ENCODE measurements at places on chromosomes 5 and 9. TPM values are rescaled to one million over a fixed set of nuclear protein-coding genes. Genes with fewer than 3 reads are reported as not detected.

DNA sequence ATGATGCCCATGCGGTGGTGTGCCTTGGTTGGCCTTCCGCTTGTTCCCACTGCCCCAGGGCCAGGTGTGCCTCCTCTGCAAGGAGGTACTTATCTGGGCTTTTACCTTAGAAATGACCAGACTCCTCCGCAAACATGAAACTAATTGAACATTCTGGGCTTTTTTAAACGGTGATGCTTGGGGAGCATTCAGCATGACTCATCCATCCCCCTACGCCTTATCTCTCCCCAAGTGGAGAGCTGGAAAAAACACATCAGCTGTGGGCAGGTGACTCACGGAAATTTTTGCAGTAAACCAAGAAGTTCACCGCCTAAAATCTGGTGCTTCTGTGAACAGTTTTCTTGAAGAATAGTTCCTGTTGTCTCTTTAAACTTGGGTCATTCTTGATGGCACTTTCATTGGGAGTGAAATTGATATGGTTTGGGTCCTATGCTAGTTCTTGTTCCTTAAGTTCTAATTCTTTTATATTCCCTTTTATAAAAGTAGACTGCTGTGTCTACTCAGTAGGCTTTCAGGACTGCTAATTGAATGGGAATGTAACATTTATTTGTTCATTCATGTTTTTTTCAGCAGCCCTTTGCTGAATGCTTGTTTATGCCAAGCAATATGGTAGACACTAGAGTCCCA is 39.6 kb downstream of the SFXN1 start:
- DNase-seq: no peak

PCDHGA2 gene
- 1.8 TPM for total RNA-seq

DNA sequence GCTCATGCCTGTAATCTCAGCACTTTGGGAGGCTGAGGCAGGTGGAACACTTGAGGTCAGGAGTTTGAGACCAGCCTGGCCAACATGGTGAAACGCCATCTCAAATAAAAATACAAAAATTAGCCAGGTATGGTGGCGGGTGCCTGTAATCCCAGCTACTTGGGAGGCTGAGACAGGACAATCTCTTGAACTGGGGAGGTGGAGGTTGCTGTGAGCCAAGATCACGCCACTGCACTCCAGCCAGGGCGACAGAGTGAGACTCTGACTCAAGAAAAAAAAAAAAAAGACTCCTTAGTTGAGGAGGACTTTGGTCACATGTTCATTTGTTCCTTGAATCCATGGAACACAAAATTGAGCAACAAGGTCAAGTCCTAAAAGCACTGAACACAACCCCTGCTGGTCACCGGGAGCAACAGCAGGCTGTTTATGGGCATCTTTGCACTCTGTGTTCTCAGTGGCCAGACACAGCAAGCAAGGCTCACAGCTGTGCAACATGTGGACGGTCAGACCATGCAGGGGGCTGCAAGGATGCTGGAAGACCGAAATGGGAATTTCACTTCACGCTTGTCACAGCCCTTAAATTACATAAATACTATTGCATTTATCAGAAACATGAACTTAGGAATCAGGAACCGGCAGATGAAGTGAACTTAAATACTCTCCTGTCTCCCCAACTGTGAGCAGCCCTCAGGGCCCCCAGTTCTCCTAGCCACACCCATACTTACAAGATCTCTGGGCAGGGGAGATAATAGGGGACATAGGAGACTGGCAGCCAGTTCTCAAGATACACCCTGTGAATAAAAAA is 2.8 kb downstream of the GBGT1 start:
- DNase-seq: peak; percentile 62

DNA sequence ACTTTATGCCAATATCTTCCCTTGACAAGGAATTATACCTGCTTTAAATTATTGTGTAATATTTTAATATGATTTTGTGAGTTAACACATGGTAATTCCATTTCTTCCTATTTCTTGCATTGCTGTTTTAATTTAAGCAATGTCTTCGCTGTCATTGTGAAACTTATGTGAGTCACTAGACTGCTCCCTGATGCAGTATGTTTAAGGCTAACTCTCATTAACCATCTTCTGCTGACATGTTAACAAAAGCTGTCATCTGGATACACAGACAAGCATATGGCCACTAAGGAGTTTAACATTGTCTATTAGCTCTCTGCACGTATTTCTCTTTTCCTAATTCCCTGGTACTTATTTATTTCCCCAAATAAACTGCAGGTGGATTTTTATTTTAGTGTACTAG is 980.8 kb upstream of the CTNND2 start:
- DNase-seq: no peak

GRCh38 chr5:41637424-41637823 is 127.0 kb upstream of the PLCXD3 start:
- no peak for DNase-seq

GRCh38 chr5:159749146-159749545 is 167.1 kb upstream of the ADRA1B start:
- DNase-seq: no peak

LCP2 gene
- not detected for total RNA-seq

GRCh38 chr5:10786835-10787234 is 25.8 kb upstream of the DAP start:
- no peak for DNase-seq

GRCh38 chr9:33782395-33783152 is 12.8 kb upstream of the PRSS3 start:
- no peak for DNase-seq

PRLR gene
- total RNA-seq: not detected

DNA sequence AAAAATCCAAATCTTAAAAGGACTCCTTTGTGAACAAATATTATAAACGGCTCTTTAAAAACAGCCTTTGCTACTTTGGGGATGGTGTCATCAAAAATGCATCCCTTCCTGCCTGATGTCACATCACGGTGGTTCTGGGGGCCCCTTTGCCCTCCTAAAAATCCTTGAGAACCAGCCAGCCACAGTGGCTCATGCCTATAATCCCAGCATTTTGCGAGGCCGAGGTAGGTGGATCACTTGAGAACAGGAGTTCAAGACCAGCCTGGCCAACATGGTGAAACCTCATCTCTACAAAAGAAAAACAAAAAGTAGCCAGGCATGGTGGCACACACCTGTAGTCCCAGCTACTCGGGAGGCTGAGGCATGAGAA is 43.9 kb downstream of the FNBP1 start:
- DNase-seq: no peak

DNA sequence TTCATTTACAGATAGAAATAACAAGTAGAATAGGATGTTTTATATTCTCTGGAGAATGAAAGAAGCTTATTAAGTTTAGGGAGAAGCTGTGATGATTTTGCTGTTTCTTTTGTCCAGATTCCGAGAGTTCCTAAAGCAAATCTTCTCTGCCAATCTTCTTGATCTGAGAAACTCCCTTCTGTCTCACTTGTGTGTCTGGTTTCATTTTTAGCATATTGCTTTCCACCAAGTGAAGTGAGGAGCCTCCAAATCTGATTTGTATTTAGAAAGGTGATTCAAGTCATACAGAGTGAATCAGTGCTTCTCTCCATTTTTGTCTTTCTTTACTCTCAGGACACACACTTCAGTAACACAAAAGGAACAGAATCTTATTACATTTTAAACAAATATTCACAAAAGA is 48.4 kb downstream of the STX17 start:
- no peak for DNase-seq

GFPT2 gene
- total RNA-seq: 1.2 TPM

DNA sequence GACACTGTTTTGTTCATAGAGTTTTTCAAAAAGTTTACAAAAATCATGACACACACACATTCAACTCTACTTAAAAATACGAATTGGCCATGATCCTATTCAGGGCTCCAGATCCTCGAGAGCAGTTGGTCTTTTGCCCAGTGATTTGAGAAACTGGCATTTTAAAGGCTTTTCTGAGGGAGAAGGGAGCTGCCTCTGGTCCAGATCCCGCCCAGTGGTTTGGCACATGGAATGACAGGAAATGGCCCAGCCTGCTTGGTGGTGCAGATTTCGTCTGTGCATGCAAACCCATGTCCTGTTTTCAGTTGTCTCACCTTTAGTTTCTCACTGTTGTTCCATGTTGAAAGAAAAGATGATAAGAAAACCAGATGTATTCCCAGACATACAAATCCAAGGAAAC is 3.6 kb downstream of the CAMK4 start:
- DNase-seq: peak; percentile 6

All from A673 (cell line).